Stimulated activated CD8-positive, alpha-beta memory T cell treated with anti-CD3 and anti-CD28 coated beads, Interleukin-15, amount 100 ng/mL, for 4 hours (primary cell): ENCODE measurements at places on chromosomes 16 and 17.

DNA sequence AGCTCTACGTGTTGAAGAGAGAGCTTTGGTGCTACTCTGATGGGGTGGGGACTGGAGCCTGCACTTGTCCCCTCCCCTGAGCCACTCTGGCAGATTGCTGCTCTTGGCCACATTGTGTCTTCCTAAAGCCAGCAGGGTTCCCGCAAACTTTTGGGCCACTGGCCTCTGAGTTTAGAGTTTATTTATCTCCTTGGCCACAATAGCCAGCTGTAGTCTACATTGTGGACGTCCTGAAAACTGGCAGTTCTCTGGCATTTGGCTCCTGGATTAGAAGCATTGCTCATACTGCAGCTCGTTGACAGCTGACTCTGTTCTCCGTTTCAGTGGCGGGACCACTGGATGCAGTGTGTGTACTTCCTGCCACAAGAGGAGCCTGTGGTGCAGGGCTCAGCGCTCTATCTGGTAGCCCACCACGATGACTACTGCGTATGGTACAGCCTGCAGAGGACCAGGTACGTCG lies 34.6 kb downstream of the PRMT7 start:
- DNase-seq, result no peak

- DNase-seq, result no peak
Measured at GRCh38 chr17:17298108-17298507, 5.1 kb upstream of the NT5M start.

DNA sequence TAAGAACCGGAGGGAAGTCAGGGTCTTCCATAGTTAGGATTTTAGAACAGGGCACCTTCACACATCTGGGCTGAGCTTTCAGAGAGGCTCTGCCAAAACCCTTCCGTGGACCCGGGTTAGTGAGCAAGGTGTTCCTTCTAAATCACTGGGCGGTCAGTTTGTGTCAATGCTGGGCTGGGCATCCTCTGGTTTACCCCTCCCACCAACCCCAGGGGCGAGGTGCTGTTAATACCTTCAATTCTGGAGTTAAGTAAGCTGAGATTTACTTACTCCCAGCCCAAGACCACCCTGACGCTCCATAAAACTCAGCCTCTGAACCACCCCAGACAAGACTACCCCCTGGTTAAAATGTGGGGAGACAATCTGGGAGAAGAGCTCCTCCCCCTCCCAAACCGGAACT lies 1.0 kb downstream of the TMEM92 start:
- no peak for DNase-seq

DNA sequence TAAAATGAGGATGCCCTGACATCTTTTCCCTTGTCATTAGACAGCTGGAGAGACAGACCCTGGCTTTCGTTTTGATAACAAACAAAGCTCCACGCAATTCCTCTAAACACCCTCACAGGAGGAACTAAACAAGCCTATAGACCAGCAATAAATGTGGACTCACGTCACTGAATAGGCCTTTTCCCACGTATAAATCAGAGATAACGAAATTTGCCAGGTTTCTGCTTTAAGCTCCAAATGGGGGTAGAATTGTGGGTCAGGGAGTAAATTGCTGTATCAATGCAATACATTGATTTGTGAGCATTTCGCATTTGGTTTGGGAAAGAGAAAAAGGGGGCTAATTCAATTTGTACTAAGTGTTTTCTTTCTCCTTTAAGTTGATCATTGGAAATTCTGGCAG lies 256.0 kb downstream of the PMP22 start:
- no peak for DNase-seq

GRCh38 chr17:37218849-37219248 lies 156.9 kb upstream of the C17orf78 start:
- no peak for DNase-seq

- no peak for DNase-seq
Measured at GRCh38 chr16:79217375-79218011, 383.0 kb downstream of the MAF start.

DNA sequence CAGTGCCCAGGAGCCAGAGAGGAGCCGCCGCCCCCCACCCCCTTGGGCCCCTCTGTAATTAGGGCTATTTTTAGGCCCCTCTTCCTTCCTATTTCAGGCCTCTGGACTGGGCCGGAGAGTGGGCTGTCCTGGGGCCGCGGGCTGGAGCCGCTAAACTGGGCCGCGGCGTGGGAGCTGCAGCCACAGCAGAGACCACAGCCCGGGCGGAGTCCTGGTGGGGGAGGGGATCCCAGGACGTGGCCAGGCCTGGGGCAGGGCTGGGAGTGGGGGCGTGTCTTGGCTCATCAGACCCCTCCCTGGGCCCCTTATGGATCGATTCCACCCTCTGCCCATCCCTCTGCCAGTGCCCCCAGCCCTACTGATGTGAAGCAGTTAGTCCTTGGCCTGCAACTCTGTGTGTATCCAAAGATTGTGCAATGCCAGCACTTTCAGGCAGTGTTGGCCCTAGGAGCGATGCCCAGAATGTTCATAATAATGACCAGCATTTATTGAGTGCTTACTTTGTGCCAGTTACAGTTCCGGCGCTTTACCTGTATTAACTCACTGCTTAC lies 15.0 kb upstream of the TAC4 start:
- DNase-seq, result no peak

- DNase-seq, result no peak
Measured at GRCh38 chr17:77214743-77215142, 74.0 kb downstream of the SEC14L1 start.
